HFF-Myc (cell line): ENCODE measurements at places on chromosomes 12 and 14.
A peak's percentile ranks its signal among the peaks of the same experiment; 100 is the strongest.

GRCh38 chr12:54191550-54192022 lies 2.8 kb upstream of the SMUG1 start:
- DNase-seq = peak; percentile 68

GRCh38 chr14:77903221-77903620 lies 103.3 kb downstream of the ADCK1 start:
- peak; percentile 85 for DNase-seq

DNA sequence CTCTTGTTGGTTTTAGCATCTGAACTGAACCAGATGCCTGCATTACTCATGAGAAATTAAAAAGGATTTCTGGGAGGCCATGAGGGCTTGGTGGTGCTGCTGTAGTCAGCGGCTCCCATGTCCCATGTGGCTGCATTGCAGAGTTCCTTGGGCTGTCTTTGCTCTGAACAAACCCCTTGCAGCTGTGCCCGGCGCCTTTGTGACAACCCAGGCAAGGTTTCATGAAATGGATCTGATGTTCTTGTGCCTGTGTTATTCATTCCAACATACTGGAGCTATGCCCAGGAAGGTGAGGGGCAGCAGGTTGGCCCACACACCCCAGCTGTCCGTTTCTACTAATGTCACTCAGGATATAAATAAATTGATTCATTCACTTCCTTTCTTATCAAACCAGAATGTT lies 40.8 kb downstream of the TGFB3 start:
- peak; percentile 11 for DNase-seq

- peak; percentile 51 for DNase-seq
Measured at GRCh38 chr12:48814262-48815125, 3.8 kb upstream of the CACNB3 start.

DNA sequence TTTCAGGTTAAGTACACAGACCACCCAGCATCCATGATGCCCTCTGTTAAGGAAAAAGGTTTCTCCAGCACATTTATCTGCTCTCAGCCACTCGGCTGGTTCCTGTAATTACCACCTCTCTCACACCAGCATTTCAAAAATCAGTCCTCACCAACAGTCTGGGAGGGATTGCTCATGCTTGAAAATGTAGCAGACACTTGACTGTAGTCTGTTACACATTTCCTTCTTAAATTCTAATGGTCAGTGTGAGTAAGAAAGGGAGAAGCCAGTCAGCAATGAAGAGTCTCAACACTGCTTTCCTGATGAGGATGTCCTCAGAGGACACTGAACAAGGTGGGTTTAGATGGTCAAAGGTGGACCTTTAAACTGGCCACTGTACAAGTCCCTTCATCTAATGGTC lies 6.0 kb downstream of the ZBTB39 start:
- no peak for DNase-seq

DNA sequence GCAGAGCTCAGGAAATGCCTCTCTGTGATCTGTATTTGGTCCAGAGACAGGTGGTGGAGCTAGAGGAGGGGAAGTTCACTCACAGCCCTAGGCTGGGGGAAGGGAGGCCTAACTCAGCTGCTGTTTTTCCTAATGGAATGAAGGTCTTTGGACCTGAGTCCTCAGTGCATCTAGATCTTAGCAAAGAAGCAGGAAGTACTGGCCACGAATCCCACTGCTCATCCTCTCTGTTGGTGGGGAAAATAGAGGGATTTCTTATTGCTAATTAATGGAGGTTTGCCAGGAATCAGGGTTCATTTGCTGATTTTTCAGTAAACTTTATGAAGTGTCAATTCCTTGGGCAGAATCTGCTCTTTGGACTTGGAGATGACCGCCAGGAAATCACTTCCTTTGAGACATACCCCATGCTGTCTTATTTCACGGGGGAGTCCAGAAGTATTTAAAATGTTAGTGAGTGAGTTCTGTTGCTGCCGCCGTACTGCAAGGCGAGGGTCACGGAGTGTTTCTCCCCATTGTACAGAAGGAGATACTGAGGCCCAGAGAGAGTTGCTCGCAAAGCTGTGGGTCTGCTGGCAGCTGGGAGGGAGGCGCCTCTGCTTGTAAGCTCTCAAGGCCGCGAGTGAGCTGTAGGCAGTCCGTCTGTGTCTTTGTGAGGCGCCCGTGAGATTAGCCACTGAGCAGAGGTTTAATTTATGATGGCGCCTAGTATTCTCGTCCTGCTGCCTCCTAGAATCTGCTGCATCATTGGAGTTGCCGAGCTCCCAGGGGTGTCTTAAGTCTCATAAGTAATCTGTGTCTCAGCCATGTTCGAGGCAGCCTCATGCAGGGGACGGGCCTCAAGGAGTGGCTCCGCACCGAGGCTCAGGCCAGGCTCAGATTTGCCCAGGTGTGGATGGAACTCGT lies 88.2 kb downstream of the TSPAN9 start:
- DNase-seq = no peak

DNA sequence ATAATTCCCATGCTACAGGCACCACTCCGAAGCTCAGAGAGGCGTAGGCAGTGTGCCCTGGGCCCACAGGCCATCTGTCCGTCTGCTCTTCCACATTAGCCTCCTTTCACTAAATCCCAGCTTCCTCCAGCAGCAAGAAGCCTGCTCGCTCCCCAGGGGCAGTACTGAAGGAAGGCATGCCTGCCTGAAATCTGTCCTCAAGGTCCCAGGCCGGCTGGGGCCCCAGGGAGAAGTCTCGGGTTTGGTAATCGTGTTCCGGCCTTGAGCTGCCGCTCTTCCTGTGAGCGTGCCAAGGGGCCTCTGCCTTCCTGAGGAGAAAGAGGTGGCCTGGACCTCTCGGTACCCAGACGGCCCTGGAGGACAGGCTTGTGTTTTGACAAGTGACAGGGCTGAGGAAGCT lies 15.2 kb upstream of the DLK1 start:
- DNase-seq = no peak

GRCh38 chr14:29521526-29522137 lies 406.0 kb downstream of the PRKD1 start:
- peak; percentile 12 for DNase-seq

DNA sequence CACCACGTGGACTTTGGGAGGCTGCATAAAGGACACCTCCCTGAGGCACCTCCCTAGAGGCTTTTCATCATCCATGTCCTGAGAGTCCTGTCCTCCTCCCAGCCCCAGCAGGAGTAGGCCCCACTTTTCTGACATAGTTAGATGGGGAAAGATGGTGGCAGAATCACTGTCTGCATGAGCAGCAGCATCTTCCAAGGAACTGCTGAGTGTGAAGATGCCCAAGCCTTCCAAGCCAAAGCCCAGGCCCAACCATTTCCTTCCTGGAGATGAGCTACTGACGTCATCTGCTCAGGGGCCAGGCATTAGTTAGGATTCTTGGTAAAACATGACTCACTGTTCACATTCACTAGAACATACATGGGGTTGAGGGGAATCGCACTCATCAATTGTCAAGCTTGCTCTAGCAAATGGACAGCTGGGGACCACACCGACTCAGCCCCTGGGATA lies 37.3 kb downstream of the VDR start:
- DNase-seq = peak; percentile 54

DNA sequence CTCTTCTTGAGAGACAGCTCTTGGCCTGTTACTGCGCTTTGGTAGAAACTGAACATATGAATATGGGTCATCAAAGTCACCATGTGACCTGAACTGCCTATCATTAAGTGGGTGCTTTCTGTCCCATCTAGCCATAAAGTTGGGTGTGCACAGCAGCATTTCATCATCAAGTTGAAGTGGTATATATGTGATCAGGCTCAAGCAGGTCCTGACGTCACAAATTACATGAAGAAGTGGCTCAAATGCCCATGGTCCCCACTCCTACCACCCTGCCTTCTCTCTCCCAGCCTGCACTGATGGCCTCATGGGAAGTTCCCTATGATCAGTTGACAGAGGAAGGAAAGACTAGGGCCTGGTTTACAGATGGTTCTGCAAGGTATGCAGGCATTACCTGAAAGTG lies 308.8 kb upstream of the MGAT4C start:
- DNase-seq = no peak

GRCh38 chr12:107492393-107493134 lies 193.0 kb upstream of the PWP1 start:
- DNase-seq = no peak

GRCh38 chr12:11894890-11895289 lies 175.8 kb upstream of the BCL2L14 start:
- no peak for DNase-seq

- DNase-seq = no peak
Measured at GRCh38 chr12:86600664-86601231, 344.6 kb upstream of the MGAT4C start.
